ENCODE measurements at places on chromosomes 12 and 14.
A peak's percentile ranks its signal among the peaks of the same experiment; 100 is the strongest.

DNA sequence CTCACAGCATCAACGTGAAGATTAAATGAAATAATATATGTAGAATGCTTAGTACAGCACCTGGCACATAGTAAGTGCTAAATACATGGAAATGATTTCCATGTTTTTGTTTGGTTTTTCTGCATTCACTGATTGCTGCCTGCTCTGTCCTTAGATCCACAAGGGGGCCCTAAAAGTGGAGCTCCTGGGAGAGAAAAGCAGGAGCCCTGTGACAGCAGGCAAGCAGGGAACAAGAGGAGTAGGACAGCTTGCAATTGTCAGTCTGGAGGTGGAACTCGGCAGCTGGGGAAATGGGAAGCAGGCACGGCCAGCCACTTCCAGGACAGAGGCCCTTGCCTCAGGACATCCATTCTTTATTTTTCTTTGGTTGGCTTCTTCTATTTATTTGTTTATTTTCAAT is 292.9 kb downstream of the BMP4 start:
- no peak for DNase-seq

- DNase-seq: no peak
Observed at GRCh38 chr12:73225371-73225937, 953.3 kb downstream of the TRHDE start.

GRCh38 chr12:118332511-118332910 is 40.2 kb downstream of the TAOK3 start:
- DNase-seq: no peak

- DNase-seq: no peak
Observed at GRCh38 chr14:76307786-76308780, 67.9 kb upstream of the ESRRB start.

- DNase-seq: no peak
Observed at GRCh38 chr14:54462048-54462447, 20.9 kb upstream of the CNIH1 start.

DNA sequence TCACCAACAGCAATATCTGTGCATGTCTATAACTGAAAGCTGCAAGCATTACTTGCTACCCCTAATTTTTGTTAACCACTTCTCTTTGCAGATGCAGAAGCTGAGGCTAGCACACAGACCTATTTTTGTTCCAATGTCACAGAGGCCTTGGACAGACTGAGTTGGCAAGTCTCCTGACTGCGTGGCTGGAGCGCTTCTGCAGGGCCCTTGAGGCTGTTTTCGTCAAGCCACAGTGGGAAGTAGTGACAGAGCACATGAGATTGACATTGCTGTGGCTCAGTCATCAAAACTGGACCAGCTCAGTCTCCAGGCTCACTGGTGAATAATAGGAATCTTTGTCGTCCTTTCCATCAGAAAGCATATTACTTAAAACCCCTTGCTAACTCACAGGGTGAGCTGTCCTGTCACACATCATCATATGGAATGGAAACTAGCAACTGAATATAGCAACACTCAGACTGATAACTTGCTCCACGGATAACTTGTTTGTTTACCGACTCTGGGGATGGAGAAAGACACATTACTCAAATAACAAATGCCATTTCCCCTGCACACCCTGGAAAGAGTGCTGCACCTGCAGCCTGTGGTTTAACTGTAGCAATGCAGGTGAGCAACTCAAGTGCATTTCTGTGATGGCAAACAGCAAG is 43.6 kb upstream of the DDX11 start:
- DNase-seq: no peak

DNA sequence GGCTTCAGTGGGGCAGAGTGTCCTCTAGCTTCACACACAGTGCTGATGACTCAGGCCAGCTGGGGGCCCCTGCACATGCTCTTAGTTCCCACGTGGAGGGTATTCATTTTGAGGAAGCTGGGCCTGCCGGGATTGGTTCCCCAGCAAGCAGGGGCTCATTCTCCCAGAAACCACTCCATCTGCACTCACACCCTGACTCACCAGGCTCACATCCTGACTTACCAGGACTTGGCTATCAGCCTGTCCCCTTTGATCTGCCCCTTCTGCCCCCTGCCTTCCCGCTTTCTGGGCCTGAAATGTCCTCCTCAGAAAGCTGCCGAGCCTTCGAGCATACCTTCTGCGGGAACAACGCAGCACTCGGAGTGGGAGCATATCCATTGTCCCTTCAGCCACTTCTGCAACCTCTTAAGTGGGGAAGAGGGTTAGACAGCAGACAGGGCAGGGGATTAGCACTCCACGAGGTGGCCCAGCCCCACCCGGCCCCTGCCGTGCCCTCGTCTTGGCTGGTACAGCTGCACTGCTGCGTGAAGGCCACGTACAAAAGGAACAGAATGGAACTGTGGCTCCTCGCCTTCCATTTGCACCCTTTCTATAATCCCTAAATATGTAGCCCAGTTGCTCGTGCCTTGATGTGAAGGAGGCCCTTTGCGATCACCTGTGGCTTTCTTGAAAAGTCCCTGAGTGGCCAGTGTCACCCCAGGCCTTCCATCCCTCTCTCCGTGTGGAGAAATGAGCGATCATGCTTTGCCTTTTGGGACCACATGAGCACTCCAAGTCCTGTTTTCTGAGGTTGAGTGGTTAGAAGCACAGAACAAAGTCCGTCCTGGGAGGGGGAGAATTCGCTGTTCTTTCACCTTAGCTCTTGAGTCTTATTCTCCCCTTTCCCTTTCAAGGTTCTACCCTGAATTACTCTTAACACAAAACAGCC is 26.1 kb downstream of the TPCN1 start:
- no peak for DNase-seq

- no peak for DNase-seq
Observed at GRCh38 chr14:22423958-22424357, 165.1 kb downstream of the DAD1 start.

DNA sequence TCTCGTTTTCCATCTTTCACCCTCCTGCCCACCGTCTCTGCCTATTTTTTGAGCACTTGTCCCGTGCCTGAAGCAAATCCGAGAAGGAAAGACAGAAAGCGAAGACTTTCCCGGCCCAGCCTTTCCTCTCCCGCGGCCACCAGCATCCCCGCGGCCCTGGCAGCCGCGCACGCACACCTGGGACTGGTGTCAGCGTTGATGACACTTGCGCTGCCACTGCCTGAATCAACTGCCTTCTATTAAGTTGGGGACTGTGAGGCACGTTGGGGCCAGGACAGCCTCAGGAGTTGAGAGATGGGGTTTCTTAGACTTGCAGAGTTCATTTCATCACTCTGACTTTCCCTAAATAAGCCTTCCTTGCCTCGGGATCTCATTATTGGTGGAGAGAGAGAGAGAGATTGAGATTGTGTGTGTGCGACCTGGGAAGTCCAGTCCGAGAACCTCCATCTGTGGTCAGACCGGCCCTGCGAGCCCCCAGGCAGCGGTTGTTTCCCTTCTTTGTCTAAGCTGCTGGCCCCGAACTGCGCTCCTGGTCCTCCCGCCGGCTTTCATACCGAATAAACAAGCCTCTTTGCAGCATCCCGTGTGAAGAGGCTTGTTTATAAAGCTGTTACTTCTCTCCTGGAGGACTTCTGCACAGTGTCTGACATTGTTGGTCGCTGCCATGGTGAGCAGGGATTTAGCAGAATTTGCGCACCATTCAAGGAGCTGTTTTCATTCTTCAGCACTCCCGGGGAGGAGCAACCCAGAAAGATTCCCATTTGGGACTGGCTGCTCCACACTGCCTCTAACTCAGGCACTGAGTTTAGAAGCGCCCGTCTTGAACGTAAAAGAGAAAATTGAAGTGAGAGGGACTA is 1.5 kb downstream of the PDZRN4 start:
- no peak for DNase-seq

GRCh38 chr12:113910751-113911272 is 55.3 kb downstream of the RBM19 start:
- DNase-seq: no peak

DNA sequence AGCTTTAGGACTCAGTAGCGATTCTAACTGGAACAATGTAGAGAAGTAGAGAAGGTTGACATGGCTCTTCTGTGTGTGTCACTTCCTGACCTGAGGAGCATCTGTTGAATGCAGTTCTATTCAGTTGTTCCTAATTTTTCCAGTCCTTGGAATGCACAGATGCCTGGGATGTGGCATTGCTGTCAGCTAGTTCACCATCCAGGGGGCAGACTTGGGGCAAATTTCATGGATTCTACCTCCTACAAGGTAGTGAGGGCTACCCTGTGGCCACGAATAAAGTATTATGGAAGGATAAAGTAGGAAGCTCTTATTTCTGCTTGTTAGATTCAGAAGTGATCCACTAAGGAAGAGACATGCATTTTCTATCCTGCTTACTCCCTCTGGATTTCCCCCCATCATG is 74.4 kb upstream of the GPATCH2L start:
- DNase-seq: no peak

DNA sequence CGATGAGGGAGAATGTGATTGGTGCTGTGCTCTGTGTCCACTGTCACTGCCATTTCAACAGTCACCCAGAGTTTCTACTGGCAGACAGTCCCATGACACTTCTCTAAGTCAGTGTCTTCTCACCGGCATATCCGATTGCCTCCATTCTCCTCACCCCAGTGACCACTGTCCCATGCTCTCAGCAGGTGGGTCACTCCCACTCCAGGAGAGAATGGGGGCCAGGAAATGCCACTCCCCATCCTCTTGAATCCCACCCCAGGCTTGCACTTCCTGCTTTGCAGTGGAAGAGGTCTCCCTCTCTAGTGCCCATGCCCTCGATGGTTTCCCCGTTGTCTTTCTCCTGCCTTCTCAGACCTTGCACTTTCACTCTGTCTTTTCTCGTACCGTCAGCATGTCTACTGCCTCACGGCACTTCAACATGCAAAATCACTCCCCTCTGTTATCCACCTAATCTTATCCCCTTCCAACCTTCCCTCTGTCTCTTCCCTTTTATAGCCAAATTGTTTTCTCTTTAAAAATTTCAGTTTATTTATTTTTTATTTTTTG is 2.2 kb upstream of the EP400 start:
- no peak for DNase-seq

DNA sequence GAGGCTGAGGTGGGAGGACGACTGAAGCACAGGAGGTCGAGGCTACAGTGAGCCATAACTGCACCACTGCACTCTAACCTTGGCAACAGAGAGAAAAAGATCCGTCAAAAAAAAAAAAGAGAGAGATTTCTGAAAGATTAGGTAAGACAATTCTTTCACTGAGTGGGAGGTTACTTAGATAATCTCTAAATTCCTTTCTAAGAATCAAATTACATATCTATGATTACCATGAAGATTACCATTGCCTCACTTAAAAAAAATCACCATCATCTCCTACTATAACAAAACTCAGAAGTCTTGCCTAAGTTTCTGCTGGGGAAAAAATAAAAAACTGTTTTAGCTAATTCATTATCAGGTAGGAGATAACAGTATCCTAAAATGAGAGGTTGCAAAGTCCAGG is 366.7 kb downstream of the DUSP6 start:
- DNase-seq: no peak

DNA sequence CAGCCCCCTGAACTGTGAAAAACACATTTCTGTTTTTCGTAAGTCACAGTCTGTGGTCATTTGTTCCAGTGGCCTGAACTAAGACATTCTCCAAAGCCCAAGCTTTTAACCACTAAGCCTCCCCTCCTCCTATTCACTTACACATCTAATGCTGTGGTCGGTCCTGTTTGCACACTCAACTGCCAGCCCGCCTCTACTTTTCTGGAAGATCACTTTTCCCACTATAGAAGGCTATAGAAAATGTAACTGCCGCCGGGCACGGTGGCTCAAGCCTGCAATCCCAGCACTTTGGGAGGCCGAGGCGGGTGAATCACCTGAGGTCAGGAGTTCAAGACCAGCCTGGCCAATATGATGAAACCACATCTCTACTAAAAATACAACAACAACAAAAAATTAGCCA is 524.7 kb upstream of the TMEM132C start:
- DNase-seq: no peak

DNA sequence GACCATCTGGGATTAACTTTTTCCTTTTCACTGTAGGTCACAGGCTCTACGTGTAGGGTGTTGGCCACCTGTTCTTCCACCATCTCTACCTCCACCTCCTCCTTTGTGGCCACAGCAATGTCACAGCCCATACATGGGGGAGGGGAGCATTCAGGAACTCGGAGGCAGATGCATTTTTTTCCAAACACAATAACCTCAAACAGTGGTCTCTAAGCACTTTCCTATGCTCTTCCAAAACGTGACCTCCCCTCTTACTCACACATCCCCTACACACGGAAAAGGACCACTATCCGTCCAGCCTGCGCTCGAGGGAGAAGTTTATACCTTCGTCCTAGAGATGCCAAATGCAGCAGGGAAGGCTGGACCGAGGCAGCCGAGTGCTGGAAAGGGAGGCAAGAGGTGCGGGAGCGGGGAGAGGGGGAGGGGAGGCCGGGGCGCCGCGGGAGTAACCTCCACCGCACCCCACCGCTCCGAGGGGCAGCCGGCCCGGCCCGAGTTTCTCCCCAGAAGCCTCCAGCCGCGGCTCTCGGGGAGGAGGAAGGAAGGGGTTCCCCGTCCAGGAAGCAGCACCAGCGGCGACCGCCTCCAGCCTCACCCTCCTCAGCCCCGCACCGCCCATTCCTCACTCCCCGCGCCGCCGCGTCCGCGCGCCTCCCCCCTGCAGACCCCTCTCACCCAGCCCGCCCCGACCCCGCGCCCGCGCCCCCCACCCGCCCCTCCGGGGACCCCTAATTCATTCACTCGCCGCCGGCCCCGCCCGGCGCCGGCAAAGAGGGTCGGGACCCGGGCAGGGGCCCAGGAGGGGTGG is 594 bp downstream of the KRAS start:
- peak; percentile 30 for DNase-seq

- DNase-seq: no peak
Observed at GRCh38 chr12:121983536-121984210, 38.0 kb upstream of the BCL7A start.

GRCh38 chr12:56206452-56207166 is 15.1 kb downstream of the RNF41 start:
- peak; percentile 53 for DNase-seq

- no peak for DNase-seq
Observed at GRCh38 chr12:67512061-67512460, 136.5 kb upstream of the DYRK2 start.

DNA sequence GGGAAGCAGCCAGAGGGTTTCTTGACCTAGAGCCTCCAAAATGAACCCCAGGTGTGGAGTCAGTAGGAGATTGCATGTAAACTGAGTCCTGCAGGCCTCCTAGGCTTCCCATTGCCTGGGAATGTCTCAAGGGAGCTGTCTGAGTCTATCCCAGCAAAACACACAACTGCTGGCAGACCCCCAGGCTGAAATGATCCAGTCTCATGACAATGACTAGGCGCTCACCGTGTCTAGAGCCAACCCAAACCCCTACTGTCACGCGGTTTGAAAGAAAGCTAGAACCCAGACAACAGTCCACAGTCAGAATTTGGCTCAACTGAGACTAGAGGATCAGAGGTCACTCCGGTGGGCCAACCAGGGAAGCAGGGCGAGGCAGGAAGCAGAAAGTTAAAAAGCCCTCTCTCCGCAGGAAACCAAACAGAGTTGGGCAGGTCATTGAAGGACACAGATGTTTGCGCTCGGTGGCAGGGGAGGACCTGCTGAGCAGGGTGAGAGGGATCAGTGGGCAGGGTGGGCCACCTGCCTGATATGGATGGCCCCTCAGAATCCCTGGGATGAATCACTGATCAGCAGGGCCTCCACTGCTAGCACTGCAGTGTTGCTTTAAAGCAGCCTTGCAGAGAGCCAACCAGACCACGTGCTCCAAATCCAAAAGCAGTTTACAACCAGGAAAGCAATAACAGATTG is 23.8 kb downstream of the ACTN1 start:
- DNase-seq: no peak

GRCh38 chr12:85424581-85425348 is 144.7 kb downstream of the ALX1 start:
- no peak for DNase-seq
